ENCODE measurements at places on chromosomes 1 and 21. TPM values are rescaled to one million over a fixed set of nuclear protein-coding genes. Genes with fewer than 3 reads are reported as not detected.

Gene MROH9
- total RNA-seq: not detected

Gene KRTAP7-1
- total RNA-seq: not detected

Gene F3
- 13.2 TPM for total RNA-seq

Gene FALEC
- 0.28 TPM for total RNA-seq

GRCh38 chr1:198165927-198166647 is 9.3 kb downstream of the NEK7 start:
- no peaks in the 10 kb centered on the region for H3K27me3 ChIP-seq
- no peak overlapping the region for H3K4me3 ChIP-seq
- no peak overlapping the region for H3K27ac ChIP-seq
- no peak for DNase-seq
- H3K36me3 ChIP-seq: no peaks in the 10 kb centered on the region
- peaks cover 21% of the 10 kb centered on the region for H3K4me1 ChIP-seq

DNA sequence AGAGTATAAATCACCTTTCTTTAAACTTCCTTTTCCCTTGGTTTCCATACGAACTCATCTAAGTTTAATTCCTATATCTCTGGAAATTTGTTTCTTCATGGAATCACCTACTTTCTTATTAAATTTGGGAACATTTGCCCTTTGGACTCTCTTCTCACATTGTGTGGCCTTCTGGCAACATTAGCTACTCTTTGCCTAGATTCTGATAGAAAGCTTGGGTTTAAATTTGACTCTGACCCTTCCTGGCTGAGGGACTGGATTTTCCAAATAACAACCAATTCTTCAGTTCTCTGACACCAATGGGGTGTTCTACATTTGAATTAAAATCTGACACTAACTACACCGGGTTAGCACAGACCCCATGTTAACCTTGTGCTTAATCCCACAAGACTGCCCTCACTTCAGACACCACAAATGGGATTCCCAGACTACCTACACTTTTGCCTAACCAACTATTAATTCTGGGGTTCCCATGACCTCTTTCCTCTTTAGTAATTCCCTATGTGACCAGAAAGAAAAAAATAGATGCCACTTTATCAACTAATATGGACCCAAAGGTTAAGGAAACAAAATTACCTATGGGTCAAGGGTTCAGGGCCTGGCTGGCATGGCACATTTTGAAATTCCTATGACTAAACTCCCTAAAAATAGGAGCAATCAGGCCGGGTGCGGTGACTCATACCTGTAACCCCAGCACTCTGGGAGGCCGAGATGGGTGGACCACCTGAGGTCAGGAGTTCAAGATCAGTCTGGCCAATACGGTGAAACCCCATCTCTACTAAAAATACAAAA is 9.7 kb upstream of the THEM4 start:
- no peak overlapping the region for H3K4me3 ChIP-seq
- no peak overlapping the region for H3K27ac ChIP-seq
- H3K36me3 ChIP-seq: no peaks in the 10 kb centered on the region
- H3K4me1 ChIP-seq: no peaks in the 10 kb centered on the region
- DNase-seq: no peak
- no peaks in the 10 kb centered on the region for H3K27me3 ChIP-seq

DNA sequence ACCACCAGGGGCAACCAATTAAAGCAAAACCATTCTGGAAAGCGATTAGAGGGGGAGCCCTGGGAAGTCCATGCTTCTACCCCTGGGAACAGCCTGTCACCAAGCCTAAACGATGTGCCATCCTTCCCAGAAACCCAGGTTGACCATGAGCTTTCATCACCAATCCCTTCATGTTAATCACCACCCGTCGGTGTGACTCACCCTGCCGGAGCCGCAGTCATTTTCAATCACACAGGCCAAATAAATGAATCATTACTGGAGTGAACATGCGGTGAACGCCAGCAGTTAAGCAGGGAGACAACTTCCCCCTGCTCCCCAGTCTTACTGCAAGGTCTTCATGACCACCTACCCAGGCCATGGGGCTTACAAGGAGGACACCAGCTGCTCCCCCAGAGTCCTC is 308.8 kb downstream of the AJAP1 start:
- no peak for DNase-seq
- no peaks in the 10 kb centered on the region for H3K36me3 ChIP-seq
- H3K4me3 ChIP-seq: no peak overlapping the region

DNA sequence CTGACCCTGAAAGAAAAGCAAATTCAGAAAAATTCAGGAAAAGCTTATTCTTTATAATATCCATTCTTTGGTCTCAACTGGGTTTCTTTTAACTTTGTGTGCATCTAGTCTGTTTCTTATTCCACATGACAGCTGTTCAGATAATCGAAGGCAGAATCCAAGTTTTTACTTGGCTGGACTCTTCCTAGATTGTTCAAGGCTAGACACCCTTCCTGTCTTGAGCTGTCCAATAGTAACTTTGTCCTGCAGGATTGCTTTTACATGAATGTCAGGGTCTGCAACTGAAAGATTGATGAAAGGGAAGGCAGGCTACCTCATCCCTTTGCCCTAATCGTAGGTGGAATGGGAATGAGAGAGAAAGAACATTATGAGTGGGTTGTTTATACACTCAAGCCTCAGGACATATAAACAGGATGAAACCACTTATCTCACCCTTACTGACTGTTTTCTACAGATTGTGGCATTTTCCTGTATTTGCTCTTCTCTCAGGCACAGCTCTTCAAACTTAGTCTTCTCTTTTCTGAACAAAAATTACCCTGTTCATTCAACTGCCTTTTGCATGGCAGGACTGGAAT is 76.9 kb downstream of the LEPR start:
- DNase-seq: no peak
- no peak overlapping the region for H3K27ac ChIP-seq
- no peak overlapping the region for H3K4me3 ChIP-seq
- 0 out of 2 replicates have a peak, but pooled peaks cover 2% of the 10 kb centered on the region for H3K27me3 ChIP-seq
- H3K36me3 ChIP-seq: no peaks in the 10 kb centered on the region

DNA sequence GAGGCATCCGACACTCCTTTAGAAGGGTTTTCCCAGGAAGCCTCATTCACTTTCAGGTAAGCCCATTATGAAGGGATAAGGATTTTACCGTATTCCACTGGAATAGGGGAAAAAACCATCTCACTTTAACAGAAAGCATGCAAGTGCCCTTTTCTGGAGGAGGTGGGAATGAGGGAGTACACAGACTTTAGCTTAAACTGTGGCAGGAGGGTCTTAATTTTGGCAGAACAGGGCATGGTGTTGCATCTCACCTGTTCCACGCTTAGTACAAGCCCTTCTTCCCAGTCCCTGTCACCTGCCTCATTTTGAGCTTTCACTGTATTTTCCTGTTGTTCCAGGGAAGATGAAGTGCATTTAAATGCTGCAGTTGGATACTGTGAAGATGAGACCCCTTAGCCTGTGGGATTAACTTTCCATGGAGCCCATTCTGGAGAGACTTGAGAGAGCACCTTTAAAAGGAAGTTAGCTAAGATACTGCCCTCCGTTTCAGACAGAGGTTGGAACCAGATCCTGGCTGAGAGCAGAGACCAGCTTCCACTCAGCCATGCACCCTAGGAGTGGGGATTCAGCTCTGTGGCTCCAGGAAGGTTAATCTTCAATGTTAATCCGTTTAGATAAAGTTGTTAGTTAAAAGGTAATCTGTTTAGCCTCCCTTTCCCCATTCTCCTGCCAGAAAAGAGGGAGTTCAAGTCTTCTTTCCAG is 42.6 kb downstream of the PBX1 start:
- H3K4me1 ChIP-seq: peaks cover 12% of the 10 kb centered on the region
- no peak for DNase-seq
- no peak overlapping the region for H3K4me3 ChIP-seq
- H3K36me3 ChIP-seq: no peaks in the 10 kb centered on the region
- no peak overlapping the region for H3K27ac ChIP-seq

DNA sequence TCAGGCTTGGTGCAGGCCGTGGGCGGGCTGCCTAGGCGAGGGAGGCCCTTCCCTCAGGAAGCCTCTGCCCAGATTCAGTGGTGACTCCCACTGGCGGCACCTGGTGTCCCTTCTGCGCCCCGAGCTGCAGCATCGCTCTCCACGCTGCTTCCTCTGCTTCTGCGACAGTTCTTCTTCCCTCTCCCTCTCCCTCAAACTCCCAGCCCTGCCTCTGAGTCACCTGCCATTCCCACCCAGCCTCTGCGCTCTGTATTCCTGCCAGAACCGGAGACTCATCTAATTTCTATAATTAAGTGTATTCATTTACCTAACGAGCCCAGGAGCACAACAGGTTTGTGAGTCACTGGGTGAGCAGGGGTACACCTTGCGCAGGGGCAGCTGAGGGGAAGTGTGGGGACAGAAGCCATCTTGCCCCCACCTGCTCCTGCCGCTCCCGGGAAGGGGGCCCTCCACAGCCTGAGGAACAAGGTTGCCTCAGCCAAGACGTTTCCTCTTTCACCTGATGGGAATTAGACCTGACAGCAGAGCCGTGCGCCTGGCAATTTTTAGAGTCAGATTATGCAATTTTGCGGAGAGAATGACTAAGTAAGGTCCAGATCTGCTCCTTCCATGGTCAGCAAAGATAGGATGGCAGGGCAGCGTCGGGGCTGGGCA is 19.4 kb downstream of the KCNC4 start:
- H3K27ac ChIP-seq: no peak overlapping the region
- H3K36me3 ChIP-seq: no peaks in the 10 kb centered on the region
- DNase-seq: no peak
- no peaks in the 10 kb centered on the region for H3K4me1 ChIP-seq

DNA sequence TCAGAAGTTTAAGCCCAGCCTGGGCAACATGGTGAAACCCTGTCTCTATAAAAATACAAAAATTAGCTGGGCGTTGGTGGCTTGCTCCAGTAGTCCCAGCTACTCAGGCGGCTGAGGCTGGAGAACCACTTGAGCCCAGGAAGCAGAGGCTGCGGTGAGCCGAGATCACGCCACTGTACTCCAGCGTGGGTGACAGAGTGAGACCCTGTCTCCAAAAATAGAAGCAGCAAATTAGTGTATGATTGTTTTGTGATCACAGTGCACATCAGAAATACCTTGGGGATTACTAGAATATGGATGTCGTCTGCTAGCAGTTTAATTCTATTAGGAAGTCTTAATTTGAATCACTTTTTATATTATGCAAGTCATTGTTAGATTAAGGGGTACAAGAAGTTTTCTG is 59.0 kb downstream of the ZBTB17 start:
- H3K27me3 ChIP-seq: no peaks in the 10 kb centered on the region
- no peak overlapping the region for H3K27ac ChIP-seq
- H3K36me3 ChIP-seq: peaks cover 88% of the 10 kb centered on the region
- no peaks in the 10 kb centered on the region for H3K4me1 ChIP-seq
- no peak for DNase-seq
- no peak overlapping the region for H3K4me3 ChIP-seq

Measured in SJCRH30 (cell line).